ENCODE measurements at places on chromosomes 2 and 18.

DNA sequence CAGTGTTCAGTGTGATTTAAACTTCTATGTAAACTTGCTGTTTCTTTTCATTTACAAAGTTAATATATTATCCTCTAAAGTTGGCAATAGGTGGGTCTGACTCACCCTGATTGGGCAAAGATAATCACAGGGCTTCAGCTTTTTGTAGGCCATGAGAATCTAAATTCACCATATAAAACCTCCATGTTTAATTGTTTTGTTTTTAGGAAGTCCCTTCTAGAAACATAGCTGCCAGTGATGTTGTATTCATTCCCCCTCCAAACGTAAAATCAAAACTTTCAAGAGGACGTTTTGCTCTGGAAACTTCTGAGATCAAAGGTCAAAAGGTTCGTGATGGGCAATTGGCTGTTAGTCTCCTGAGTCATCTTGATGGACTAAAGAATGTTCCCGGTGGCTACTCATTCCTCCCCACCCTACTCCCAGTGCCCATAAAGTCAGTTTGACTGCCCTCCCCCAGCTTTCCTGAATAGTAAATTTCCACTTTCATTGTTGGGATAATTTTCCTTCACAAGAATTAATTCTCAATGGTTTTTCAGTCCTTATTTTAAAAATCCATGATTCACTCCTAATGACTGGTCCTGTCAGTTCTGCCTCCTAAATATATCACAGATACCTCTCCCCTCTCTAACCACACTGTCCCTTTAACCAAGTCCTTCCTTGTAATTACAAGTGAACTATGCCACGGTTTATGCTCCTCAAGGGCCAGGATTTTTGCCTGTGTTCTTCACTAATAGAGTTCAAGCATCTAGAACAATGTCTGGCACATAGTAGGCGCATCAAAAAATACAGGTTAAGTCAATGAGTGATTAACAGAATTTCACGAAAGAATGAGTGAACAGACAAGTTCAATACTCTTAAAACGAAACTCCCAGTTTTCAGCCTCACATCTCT, 164.4 kb upstream of the VRK2 start:
- DNase-seq, result no peak

- DNase-seq, result no peak
Observed at GRCh38 chr2:164061129-164061746, 325.4 kb upstream of the FIGN start.

- no peak for DNase-seq
Observed at GRCh38 chr2:157228946-157229345, 28.6 kb upstream of the GALNT5 start.

- peak; percentile 56 for DNase-seq
Observed at GRCh38 chr2:59888015-59888414, 665.4 kb downstream of the BCL11A start.

GRCh38 chr2:224405841-224406370, 4.0 kb upstream of the FAM124B start:
- DNase-seq, result no peak

DNA sequence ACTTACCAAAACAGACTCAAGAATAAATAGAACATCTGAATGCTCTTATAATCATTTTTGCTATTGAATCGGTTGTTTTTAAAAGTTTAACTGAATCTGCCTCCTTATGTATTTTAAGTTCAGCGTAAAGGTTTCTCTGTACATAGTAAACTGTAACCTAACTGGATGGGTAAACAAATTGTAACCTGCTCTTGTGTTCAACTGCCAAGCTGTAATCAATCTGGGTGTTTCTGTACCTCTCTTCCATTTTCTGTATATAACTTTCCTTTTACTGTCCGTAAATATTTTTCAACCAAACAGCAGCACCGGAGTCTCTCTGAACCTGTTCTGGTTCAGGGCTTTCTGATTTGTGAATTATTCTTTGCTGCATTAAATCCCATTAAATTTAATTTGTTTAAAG, 27.6 kb upstream of the DNAH7 start:
- no peak for DNase-seq

DNA sequence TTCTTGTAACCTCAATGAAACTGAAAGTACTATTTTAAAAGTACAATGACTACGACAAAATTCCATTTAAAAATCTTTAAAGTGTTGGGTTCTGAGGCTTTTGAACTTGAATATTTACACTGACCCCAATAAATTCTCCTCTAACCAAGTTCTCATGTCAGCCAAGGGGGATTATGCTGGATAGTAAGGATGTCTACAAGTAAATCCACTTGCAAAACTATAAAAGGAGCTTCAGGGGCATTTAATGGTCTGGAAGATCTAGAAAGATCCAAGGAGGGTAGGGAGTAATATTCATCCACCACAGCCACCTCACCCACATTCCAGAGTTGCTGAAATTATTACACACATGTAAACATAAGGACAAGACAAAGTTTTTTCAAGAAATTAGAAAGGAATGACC, 81.8 kb downstream of the ST6GAL2 start:
- no peak for DNase-seq

DNA sequence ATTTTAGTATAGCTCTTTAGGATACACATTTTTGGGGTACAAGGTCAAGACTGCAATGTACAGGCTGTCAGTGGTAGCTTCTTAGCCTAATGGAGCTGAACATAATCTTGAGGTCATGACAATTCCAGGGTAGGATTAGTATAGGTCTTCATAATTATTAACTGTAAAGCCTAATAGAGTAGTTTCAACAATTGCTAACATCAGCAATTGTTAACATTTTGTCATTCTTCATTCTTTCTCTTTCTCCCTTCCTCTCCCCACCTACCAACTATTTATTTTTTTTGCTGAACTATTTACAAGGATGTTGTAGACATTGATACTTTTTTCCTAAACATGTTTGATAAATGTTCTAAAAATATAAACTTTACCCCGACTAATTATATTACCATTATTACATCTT, 461.3 kb upstream of the DCC start:
- DNase-seq, result no peak

GRCh38 chr2:57876313-57876712, 170.3 kb upstream of the VRK2 start:
- DNase-seq, result no peak

- DNase-seq, result no peak
Observed at GRCh38 chr2:121388371-121388770, 103.4 kb upstream of the TFCP2L1 start.

- DNase-seq, result no peak
Observed at GRCh38 chr2:216732334-216732733, 37.0 kb upstream of the IGFBP5 start.

DNA sequence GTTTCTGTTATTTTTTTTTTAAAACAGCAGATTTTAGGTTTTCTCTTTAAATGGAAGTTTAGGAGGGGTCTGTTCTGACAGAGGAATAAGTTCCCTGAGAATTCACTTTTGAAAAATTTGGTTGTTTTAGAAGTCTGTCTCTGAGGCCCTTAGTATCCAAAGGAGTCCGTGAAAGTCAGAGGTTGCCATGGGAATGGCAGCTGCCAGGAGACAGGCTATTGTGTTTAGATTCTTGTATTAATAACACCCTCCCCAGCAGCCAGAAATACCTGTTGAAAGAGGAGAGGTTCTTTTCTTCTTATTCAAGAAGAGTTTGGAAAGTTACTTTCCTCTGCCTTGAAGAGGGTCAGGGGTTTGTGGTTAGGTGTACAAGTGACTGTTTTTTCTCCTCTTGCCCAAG, 29.5 kb downstream of the TNP1 start:
- DNase-seq, result no peak

DNA sequence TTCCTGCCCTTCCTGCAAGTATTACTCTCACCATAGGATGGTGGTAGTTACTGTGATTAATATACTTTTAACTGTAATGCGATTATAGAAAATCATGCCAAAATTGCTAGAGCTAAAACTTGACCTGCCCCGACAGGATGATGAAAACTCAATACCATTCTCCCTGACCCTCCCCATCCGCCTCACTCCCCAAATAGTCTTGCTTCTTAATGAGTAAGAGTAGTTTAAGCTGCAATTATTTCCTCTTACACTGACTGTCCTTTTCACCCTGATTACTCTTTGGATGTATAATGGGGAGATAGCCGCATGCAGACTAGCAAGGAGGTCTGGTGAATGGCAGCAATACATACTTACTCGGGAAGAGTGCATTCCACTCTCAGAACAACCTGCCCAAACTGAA, 269.6 kb upstream of the SIX3 start:
- DNase-seq, result no peak

- no peak for DNase-seq
Observed at GRCh38 chr18:66393463-66393862, 210.4 kb downstream of the CDH19 start.

DNA sequence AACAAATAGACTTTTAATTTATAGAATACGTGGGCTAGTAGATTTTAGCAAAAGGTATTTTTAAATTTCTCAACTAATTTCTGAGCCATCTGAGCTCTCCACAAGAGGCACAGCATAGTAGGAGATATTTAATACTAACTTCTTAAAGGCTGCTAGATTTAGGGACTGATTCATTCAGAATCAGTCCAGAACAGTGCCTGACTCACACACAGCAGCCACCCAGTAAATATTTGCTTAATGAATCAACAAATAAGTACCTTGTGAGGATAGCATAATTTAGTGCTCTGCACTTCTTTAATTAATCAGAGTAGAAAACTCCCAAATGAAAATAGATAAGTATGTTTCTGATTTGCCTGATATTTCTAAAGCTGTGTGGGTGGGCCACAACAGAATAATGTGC, 35.6 kb upstream of the SYT4 start:
- DNase-seq, result no peak
